ENCODE measurements at places on chromosomes 5 and 9.

DNA sequence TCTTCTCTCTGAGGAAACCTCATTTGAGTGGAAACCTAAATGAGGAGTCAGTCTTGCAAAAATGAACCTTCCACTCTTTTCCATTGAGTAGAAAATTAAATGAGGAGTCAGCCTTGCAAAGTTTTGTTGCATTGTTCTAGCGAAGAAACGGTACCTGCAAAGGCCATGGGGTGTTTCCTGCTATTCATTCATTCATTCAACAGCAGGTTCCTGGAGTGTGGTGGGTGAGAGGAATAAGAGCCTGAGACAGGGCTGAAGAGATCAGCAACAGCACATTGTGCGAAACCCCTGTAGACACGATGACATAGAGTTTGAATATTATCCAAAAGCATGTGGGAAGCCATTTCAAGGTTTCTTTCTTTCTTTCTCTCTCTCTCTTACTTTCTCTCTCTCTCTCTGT lies 14.6 kb upstream of the SETX start:
- no peak for DNase-seq

- DNase-seq, result no peak
Observed at GRCh38 chr5:123125962-123126732, 37.1 kb downstream of the PRDM6 start.

GRCh38 chr5:100852988-100853449 lies 50.1 kb downstream of the ST8SIA4 start:
- DNase-seq, result no peak

DNA sequence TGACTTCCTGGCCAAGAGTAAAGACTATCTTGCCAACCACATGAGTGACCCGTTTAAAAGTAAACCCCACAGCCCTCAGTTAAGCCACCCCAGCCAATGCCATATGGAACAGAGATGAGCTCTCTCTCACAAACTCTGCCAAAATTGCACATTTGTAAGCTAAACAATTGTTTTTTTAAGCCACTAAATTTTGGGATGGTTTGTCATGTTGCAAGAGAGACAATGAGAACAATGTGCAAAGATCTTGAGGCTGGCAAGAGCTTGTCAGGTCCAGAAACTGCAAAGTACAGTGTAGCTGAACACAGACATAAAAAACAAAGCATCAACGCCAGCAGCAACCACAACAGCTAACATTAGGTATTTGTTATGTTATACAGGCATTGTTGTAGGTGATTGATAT lies 27.8 kb downstream of the HOMER1 start:
- DNase-seq, result no peak

GRCh38 chr9:132356324-132356924 lies 1.6 kb upstream of the SETX start:
- DNase-seq, result peak; percentile 28

DNA sequence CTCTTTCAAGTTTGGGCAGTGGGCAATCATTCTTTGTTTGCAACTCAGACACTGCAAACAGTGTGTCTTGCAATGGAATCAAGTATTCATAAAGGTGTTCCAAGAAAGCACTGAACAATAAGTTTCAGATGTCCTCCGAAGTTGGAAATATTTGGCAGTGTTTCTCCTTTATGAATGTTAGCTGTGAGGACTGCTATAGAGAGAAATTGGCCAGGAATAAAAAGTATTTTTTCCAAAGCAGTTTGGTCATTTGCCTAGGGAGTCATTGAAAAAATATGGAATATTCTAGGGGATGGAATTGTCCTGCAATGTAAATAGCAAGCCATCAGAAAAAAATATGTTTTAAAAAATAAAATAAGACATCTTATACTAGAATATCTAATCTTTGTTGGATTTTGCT lies 688.6 kb upstream of the SEMA6A start:
- no peak for DNase-seq

DNA sequence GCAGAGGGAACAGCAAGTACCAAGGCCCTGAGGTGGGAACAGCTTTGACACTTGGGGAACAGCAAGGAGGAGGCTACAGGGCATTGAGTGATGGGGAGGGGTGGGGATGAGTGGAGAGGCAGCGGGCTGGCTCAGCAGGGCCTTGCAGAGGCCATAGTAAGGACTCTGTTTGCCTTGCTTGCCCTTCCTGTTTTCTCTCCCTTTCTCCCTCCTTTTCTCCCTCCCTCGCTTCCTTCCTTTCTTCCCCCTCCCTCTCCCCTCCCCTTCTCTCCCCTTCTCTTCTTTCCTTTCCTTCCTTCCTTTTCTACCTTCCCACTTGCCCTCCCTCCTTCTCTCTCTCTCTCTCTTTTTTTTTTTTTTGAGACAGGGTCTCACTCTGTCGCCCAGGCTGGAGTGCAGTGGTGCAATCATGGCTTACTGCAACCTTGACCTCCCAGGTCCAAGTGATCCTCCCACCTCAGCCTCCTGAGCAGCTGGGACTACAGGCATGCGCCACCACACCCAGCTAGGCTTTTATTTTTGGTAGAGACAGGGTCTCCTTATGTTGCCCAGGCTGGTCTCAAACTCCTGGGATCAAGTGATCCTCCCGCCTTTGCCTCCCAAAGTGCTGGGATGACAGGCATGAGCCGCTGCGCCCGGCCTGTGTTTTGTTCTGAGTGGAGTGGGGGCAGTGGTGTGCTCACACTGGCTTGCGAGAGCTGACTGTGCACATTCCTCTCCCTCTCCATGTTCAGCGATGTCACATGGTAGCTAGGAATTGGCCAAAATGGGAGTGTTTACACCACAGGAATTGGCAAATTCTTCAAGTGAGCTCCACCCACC lies 17.1 kb downstream of the IER5L start:
- DNase-seq, result no peak

GRCh38 chr5:131994533-131995226 lies 16.8 kb downstream of the ACSL6 start:
- peak; percentile 59 for DNase-seq

GRCh38 chr5:5494489-5495402 lies 72.3 kb downstream of the ICE1 start:
- DNase-seq, result peak; percentile 74

DNA sequence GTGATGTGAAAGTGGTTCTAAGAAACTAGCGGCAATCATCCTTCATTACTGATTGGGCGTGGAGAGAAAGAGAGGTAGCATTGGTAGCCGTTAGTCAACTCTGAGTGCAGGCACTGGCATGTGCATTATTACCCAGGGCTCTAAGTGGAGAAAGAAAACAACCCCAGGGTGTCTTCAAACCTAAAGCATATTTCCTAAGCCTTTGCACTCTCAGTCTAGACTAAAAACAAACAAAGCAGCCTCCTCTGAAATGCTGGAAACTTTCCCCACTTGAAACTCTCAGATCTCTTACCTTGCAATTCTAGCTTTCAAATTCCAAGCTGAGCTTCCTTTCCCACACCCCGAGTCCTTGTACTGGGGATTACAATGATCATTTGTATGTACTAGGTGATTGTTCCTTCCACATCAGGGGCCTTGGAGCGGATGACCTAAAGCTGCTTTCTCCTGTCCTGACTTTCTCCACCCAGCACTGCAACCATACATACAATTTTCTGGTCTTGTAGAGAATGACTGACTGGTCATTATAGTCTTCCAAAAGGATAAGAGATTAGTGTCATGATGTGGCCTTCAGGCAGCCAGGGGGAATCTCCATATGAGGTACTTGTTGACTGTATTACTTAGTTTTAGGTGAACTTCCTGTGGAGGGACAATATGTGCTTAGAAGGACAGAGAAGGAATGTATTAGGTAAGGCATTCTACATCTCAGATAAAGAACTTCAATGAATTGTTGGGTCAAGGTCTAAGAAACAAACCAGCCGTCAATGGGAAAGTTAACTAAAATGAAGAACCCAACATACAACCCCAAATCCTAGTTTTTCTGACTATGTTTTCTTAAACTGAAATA lies 98.3 kb upstream of the CDKN2B start:
- DNase-seq, result no peak

GRCh38 chr9:113619491-113620376 lies 156.2 kb downstream of the RGS3 start:
- DNase-seq, result no peak

- no peak for DNase-seq
Observed at GRCh38 chr5:101663543-101663942, 632.5 kb downstream of the SLCO4C1 start.

DNA sequence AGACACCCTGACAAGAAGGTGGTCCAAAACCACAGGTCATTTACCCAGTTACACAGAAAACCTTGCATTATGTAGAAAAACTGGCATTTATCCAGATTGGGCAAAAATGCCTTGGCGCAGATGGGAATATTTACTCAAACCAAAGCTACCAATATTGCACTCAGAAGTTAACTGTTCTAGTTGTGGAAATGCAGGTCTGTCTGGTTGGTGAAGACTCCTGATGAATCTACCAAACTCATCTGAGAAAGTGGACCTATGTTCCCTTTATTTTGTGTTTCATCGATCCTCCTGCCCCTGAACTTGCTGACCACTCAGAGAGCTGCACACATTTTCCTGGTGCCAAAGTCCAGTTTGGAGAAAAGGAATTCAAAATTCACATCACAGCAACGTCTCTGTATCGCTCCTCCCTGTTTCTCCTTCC lies 85.2 kb upstream of the ALDH1A1 start:
- no peak for DNase-seq

- no peak for DNase-seq
Observed at GRCh38 chr5:59891962-59892643, 1.4 kb downstream of the PDE4D start.

DNA sequence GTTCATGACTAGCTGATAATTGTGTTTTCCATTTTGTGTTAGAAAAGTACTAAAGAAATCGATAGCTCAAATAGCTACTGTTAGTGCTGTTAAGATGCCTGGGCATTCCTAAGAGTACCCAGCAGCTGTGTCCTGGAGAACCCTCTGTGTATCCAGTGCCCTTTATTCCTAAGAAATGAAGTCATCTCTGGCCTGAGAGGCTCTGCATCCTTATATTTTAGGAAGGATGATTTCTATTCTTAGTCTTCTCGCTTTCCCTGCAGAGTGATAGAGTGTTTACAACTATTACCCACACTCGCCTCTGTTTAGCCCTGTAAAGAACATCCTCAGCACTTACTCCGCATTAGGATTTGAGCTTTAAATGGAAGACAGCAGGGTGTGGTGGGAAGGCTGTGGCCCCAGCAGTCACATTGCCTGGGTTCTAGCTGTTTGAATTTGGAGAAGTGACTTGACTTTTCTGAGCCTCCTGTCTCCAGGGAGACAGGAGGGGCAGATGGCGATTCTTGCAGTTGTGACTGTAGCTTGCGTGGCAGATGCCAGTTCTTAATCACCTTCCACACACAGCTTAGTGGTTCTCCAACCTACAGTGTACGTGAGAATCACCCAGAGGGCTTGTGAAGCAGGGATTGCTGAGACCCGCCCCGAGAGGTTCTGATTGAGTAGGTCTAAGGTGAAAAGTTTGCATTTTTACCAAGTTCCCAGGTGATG lies 177.2 kb upstream of the PITX1 start:
- DNase-seq, result no peak

DNA sequence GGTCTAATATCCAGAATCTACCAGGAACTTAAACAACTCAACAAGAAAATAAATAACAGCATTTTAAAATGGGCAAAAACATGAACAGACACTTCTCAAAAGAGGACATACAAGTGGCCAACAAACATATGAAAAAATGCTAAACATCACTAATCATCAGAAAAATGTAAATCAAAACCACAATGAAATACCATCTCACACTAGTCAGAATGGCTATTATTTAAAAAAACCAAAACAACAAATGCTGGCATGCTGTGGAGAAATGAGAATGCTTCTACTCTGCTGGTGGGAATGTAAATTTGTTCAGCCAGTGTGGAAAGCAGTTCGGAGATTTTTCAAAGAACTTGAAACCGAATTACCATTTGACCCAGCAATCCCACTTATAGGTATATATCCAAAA lies 63.1 kb downstream of the ADAMTS6 start:
- DNase-seq, result no peak

DNA sequence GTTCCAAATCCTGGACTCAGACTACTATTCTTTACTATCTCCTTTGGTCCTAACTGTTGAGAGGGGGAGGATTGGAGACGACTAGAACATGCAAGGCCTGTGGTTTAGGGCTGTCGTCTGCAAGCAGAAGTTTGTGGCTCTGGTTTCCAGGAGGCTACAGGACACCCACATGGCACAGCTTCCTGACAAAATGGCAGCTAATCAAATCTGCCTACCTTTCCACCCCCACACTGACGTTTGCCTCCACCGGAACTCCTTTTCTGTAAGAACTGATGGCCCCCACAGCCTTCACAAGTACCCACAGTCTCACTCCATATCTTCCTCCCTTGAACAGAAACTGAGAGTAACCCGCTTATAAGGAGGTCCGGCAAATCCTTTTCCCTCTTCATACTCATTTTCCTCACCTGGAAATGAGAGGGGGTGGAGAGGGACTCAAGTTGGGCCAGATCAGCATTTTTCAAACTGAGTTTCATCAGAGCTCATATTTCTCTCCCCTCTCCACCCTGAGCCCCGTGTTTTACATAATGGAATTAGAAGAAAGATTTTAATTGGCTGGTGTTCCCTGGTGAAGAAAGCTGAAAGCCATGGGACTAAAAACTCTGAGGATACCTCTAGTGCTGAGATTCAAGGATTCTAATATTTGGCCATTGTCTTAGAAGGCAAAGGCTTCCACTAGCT lies 5.2 kb downstream of the SLC31A2 start:
- no peak for DNase-seq

GRCh38 chr5:149838881-149839739 lies 105.5 kb downstream of the PDE6A start:
- DNase-seq, result no peak

DNA sequence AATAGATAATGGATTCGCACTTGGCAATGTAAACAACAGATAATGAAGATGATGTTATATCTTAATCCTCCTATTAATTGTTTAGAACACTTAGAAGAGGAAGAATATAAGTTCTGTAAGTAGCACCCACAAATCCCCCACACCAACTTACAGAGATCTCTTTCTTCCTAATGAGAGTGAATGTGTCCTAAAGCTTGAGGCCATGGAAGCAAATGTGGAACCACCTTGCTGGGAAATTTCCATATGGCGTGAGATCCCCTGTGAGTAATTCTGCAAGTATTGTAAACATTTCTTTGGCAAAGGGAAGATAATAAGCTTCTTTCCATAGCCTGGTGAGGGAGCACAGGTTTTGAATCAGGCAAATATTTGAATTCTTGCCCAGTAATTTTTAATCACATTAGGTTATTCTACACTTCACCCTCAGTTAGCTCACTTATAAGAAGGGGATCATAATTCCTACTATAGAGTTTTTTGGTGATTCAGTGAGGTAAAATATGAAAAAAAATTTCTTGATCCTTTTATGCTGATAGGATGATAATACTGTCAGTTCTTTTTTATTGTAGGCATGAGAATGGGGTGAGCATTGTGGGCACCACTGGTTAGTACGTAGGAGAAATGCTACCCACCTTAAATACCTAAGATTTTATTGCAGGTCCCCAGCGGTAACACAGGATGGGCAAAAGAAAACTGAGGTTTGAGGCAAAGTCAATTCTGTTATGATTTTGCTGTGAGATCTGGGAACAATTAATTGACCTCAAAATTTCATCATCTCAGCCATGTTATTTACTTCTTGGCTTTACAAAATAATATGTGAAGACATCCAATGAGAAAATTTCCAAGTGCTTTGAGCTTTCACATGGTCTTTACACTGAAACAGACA lies 574.8 kb downstream of the PSAT1 start:
- DNase-seq, result no peak
